Hair follicular keratinocyte (primary cell): ENCODE measurements at places on chromosomes 12 and 14. TPM values are rescaled to one million over a fixed set of nuclear protein-coding genes. Genes with fewer than 3 reads are reported as not detected.

KIF21A gene
- total RNA-seq = 17.0 and 20.6 TPM in 2 replicates

PTPRB gene
- total RNA-seq = 0.42 and 0.78 TPM in 2 replicates

FGD6 gene
- 31.1 and 53.5 TPM in 2 replicates for total RNA-seq

INHBC gene
- total RNA-seq = not detected in 2 replicates

VRTN gene
- not detected in 2 replicates for total RNA-seq

PIANP gene
- not detected in 2 replicates for total RNA-seq

NTS gene
- not detected in 2 replicates for total RNA-seq

ZFHX2 gene
- total RNA-seq = 0.23 TPM in 1 of 2 replicates, not detected in the other

PLEKHD1 gene
- total RNA-seq = not detected in 2 replicates

SLC7A8 gene
- 53.1 and 61.2 TPM in 2 replicates for total RNA-seq

SLC17A8 gene
- not detected in 2 replicates for total RNA-seq

GIT2 gene
- 14.9 and 16.0 TPM in 2 replicates for total RNA-seq

FOXN4 gene
- not detected in 2 replicates for total RNA-seq

HRK gene
- total RNA-seq = not detected in 2 replicates

C14orf119 gene
- total RNA-seq = 53.8 and 57.8 TPM in 2 replicates

SMAGP gene
- total RNA-seq = 21.9 and 23.0 TPM in 2 replicates

PRPH gene
- total RNA-seq = 0.16 TPM in 1 of 2 replicates, not detected in the other

KRT78 gene
- 0.04 and 0.16 TPM in 2 replicates for total RNA-seq

NANOG gene
- total RNA-seq = not detected in 2 replicates

OR6C70 gene
- not detected in 2 replicates for total RNA-seq

ABCB9 gene
- 6.3 and 10.5 TPM in 2 replicates for total RNA-seq

DPY19L2 gene
- 0.70 and 2.9 TPM in 2 replicates for total RNA-seq

RHOF gene
- 12.9 and 32.4 TPM in 2 replicates for total RNA-seq

ARL1 gene
- total RNA-seq = 54.0 and 58.7 TPM in 2 replicates

CCDC198 gene
- not detected in 2 replicates for total RNA-seq

CDCA4 gene
- 30.6 and 60.8 TPM in 2 replicates for total RNA-seq

RARG gene
- total RNA-seq = 32.6 and 46.6 TPM in 2 replicates

IFNG-AS1 gene
- not detected in 2 replicates for total RNA-seq

POTEG gene
- not detected in 2 replicates for total RNA-seq

LUM gene
- total RNA-seq = 0.55 and 7.5 TPM in 2 replicates

OR10G3 gene
- total RNA-seq = not detected in 2 replicates

KIF26A gene
- 0.08 and 0.38 TPM in 2 replicates for total RNA-seq

A2ML1 gene
- 2.7 and 5.4 TPM in 2 replicates for total RNA-seq
